Mammary epithelial cell (primary cell): ENCODE measurements at places on chromosomes 1 and 21. TPM values are rescaled to one million over a fixed set of nuclear protein-coding genes. Genes with fewer than 3 reads are reported as not detected.

The PCBP3 gene
- total RNA-seq, result 0.67 TPM

The GJB3 gene
- 24.8 TPM for total RNA-seq

The KNCN gene
- total RNA-seq, result not detected

The DMBX1 gene
- not detected for total RNA-seq

The UBE2Q1 gene
- total RNA-seq, result 80.1 and 81.7 TPM in 2 replicates

The LRRC8C gene
- 6.5 TPM for total RNA-seq

The SMCP gene
- total RNA-seq, result not detected in 2 replicates

The ASCL5 gene
- total RNA-seq, result not detected in 2 replicates

The UBE2U gene
- not detected in 2 replicates for total RNA-seq

The FBXO2 gene
- total RNA-seq, result 67.3 and 70.5 TPM in 2 replicates

The SH2D1B gene
- total RNA-seq, result not detected in 2 replicates

The CFAP45 gene
- 0.59 and 0.82 TPM in 2 replicates for total RNA-seq

The SLC26A9 gene
- not detected for total RNA-seq

The ARHGEF10L gene
- total RNA-seq, result 5.3 TPM

The TRIM17 gene
- 6.7 TPM for total RNA-seq

The CHIA gene
- not detected in 2 replicates for total RNA-seq

The GBP7 gene
- total RNA-seq, result not detected

The TFF3 gene
- total RNA-seq, result not detected in 2 replicates

The SPRR1A gene
- 4.9 and 5.2 TPM in 2 replicates for total RNA-seq

The TBX15 gene
- 0.17 TPM for total RNA-seq
